ENCODE measurements at places on chromosomes 2 and 18. TPM values are rescaled to one million over a fixed set of nuclear protein-coding genes. Genes with fewer than 3 reads are reported as not detected.

The CCDC141 gene
- polyA plus RNA-seq, result 0.70 TPM

The ABCA12 gene
- 0.06 TPM for polyA plus RNA-seq

The KHK gene
- polyA plus RNA-seq, result 232 TPM

The WDR75 gene
- 41.2 TPM for polyA plus RNA-seq

The VIT gene
- polyA plus RNA-seq, result 0.13 TPM

The COLEC12 gene
- 19.1 TPM for polyA plus RNA-seq

The KCNJ3 gene
- polyA plus RNA-seq, result 9.9 TPM

The NEMP2 gene
- polyA plus RNA-seq, result 5.2 TPM

The NT5DC4 gene
- polyA plus RNA-seq, result 2.6 TPM

The MAP3K19 gene
- polyA plus RNA-seq, result 0.01 TPM

The RAD51AP2 gene
- polyA plus RNA-seq, result 0.06 TPM

The UGT1A4 gene
- 0.04 TPM for polyA plus RNA-seq

The GPR75 gene
- polyA plus RNA-seq, result 3.3 TPM

The DSG1 gene
- 0.19 TPM for polyA plus RNA-seq

The SERPINB2 gene
- 0.15 TPM for polyA plus RNA-seq

The CYP27A1 gene
- 109 TPM for polyA plus RNA-seq

The FOXI3 gene
- polyA plus RNA-seq, result not detected

The TRIM43B gene
- not detected for polyA plus RNA-seq

The C2orf68 gene
- polyA plus RNA-seq, result 44.1 TPM

The NPPC gene
- polyA plus RNA-seq, result 0.87 TPM

The TWIST2 gene
- polyA plus RNA-seq, result 4.9 TPM

The CAB39 gene
- 81.3 TPM for polyA plus RNA-seq

The MC5R gene
- 0.66 TPM for polyA plus RNA-seq

The SLC38A11 gene
- 15.4 TPM for polyA plus RNA-seq

The CDK15 gene
- 0.24 TPM for polyA plus RNA-seq

The CRYBA2 gene
- 13.3 TPM for polyA plus RNA-seq

The HOXD8 gene
- 4.0 TPM for polyA plus RNA-seq

The ITGA6 gene
- polyA plus RNA-seq, result 75.8 TPM

The TOGARAM2 gene
- 2.1 TPM for polyA plus RNA-seq

The ADRA2B gene
- polyA plus RNA-seq, result 0.84 TPM

The TDRD15 gene
- polyA plus RNA-seq, result not detected

The SPR gene
- polyA plus RNA-seq, result 23.8 TPM
